ENCODE measurements at places on chromosomes 7 and 10. TPM values are rescaled to one million over a fixed set of nuclear protein-coding genes. Genes with fewer than 3 reads are reported as not detected.

GRCh38 chr7:36227223-36227622 is 74.2 kb downstream of the EEPD1 start:
- H3K27me3 ChIP-seq: no peaks in the 10 kb centered on the region
- no peak for DNase-seq
- H3K4me1 ChIP-seq: no peaks in the 10 kb centered on the region
- H3K27ac ChIP-seq: no peak overlapping the region

GRCh38 chr7:104206841-104207240 is 972 bp downstream of the ORC5 start:
- peaks cover 3% of the 10 kb centered on the region for H3K36me3 ChIP-seq
- H3K4me1 ChIP-seq: peaks cover 8% of the 10 kb centered on the region
- no peaks in the 10 kb centered on the region for H3K27me3 ChIP-seq
- H3K27ac ChIP-seq: peak overlapping the region; percentile 95
- peak overlapping the region; percentile 96 for H3K4me3 ChIP-seq

GRCh38 chr7:17598846-17599245 is 300.4 kb downstream of the AHR start:
- H3K27ac ChIP-seq: no peak overlapping the region
- no peak overlapping the region for H3K4me3 ChIP-seq
- no peaks in the 10 kb centered on the region for H3K27me3 ChIP-seq
- no peaks in the 10 kb centered on the region for H3K4me1 ChIP-seq

- no peak overlapping the region for H3K27ac ChIP-seq
- H3K27me3 ChIP-seq: no peaks in the 10 kb centered on the region
- DNase-seq: no peak
- no peaks in the 10 kb centered on the region for H3K4me1 ChIP-seq
- no peaks in the 10 kb centered on the region for H3K36me3 ChIP-seq
- no peak overlapping the region for H3K4me3 ChIP-seq
Observed at GRCh38 chr7:156034397-156034796, 222.1 kb upstream of the SHH start.

GRCh38 chr7:128713794-128714193 is 25.4 kb upstream of the CALU start:
- H3K36me3 ChIP-seq: no peaks in the 10 kb centered on the region
- no peaks in the 10 kb centered on the region for H3K27me3 ChIP-seq
- H3K27ac ChIP-seq: no peak overlapping the region
- DNase-seq: no peak
- H3K4me1 ChIP-seq: no peaks in the 10 kb centered on the region
- no peak overlapping the region for H3K4me3 ChIP-seq

DNA sequence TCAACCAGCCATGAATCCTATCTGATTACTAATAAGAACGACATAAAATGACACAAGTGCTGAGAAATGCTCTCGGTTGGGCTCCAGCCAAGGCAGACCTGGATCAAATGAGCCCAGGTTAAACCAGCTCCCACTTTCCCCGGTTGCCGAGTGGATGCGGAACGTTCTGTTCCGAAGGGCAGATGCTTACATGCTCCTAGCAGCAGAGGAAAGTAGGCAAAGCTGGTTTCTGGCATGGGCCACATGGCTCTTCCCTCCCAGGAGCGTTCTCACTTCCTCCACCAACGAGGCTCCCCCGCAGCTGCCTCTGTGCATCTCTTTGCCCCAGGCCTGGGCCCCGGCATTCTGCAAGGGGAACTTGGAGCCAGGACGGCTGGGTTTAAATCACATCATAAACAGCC is 61.8 kb upstream of the SDK1 start:
- H3K27ac ChIP-seq: no peak overlapping the region
- no peak for DNase-seq
- no peaks in the 10 kb centered on the region for H3K27me3 ChIP-seq
- no peaks in the 10 kb centered on the region for H3K36me3 ChIP-seq
- 0 out of 2 replicates have a peak, but pooled peaks cover 5% of the 10 kb centered on the region for H3K4me1 ChIP-seq
- no peak overlapping the region for H3K4me3 ChIP-seq

DNA sequence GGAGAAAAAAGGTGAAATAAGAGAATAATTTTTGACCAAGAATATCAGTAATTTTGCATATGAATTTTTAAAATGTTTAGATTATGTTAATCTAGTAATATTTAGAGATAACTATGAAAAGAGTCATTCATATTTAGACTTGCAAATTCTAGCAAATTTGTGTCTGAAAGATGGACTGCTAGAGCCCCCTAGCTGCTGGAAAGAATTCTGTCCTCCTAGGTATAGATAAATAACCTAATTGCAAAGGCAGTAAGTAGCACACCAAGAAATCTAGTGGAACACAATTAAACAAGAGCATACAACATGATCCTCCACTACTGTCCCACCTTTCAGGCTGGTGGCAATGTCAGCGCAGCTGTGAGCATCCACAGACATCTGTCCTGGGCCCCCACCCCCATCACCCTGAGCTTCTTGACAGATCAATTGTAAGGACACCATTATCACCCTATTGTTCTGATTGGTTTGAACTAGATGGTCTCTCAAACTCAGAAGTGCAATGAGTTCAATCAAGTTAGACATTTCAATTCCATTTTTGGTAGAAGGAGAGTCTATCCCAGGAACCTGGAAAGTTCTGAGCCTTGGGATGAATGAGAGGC is 15.0 kb upstream of the GFRA1 start:
- no peak overlapping the region for H3K4me3 ChIP-seq
- H3K36me3 ChIP-seq: no peaks in the 10 kb centered on the region
- no peak overlapping the region for H3K27ac ChIP-seq
- no peaks in the 10 kb centered on the region for H3K27me3 ChIP-seq
- DNase-seq: peak; percentile 40
- H3K4me1 ChIP-seq: no peaks in the 10 kb centered on the region

GRCh38 chr7:115574681-115575291 is 455.8 kb downstream of the TFEC start:
- no peaks in the 10 kb centered on the region for H3K4me1 ChIP-seq
- H3K27me3 ChIP-seq: no peaks in the 10 kb centered on the region
- no peak overlapping the region for H3K27ac ChIP-seq
- H3K36me3 ChIP-seq: no peaks in the 10 kb centered on the region
- H3K4me3 ChIP-seq: no peak overlapping the region

DNA sequence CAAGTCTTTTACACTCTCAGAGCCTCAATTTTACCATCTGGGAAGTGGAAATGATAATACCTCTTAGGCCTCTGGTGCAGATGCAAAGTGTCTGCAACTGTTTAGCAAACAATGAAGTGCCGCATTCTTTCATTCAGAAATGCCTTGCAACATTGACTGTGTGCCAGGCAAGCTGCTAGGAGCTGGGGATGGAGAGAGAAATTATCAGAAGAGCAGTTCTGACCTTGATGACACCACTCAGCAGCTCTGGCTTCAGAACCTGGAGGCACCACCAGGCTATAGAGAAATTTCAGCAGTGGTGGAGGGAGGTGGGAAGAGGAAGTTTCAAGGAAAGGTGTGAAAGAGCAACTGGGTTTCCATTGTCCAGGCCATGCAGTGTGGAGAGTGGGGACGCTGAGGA is 78.1 kb upstream of the HABP2 start:
- no peaks in the 10 kb centered on the region for H3K27me3 ChIP-seq
- no peak overlapping the region for H3K4me3 ChIP-seq
- H3K4me1 ChIP-seq: no peaks in the 10 kb centered on the region
- no peak overlapping the region for H3K27ac ChIP-seq
- DNase-seq: no peak

GRCh38 chr10:27413387-27413786 is 90.7 kb upstream of the RAB18 start:
- no peaks in the 10 kb centered on the region for H3K36me3 ChIP-seq
- no peak overlapping the region for H3K27ac ChIP-seq
- H3K27me3 ChIP-seq: no peaks in the 10 kb centered on the region
- no peak overlapping the region for H3K4me3 ChIP-seq
- H3K4me1 ChIP-seq: no peaks in the 10 kb centered on the region

FRMD4A gene
- 52.1 TPM for total RNA-seq

CREM gene
- 24.7 TPM for total RNA-seq

TMEM176B gene
- 31.4 TPM for total RNA-seq

TAF3 gene
- 30.6 TPM for total RNA-seq

MMP21 gene
- not detected for total RNA-seq
